ENCODE measurements at places on chromosomes 13 and 19.
A peak's percentile ranks its signal among the peaks of the same experiment; 100 is the strongest.

- DNase-seq, result peak; percentile 47
These were observed 204.2 kb downstream of the DCLK1 start for GRCh38 chr13:35926859-35927530.

DNA sequence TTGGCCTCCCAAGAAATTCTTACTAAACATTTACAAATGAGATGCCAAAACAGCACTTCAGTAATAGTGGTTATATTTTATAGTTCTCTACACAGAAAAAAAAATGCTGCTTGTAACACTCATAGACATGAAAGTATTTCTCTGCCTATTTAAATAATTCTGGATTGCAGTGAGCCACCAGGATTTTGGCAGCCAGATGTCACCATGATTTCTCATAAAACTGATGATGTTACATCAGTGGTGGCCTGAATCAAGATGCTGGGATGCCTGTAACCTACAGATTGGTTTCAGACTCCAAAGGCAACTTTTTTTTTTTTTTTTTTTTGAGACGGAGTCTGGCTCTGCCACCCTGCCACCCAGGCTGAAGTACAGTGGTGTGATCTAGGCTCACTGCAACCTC, 2.7 kb upstream of the CAPS start:
- DNase-seq, result no peak

GRCh38 chr19:919199-920050, 2.3 kb downstream of the KISS1R start:
- DNase-seq, result no peak

DNA sequence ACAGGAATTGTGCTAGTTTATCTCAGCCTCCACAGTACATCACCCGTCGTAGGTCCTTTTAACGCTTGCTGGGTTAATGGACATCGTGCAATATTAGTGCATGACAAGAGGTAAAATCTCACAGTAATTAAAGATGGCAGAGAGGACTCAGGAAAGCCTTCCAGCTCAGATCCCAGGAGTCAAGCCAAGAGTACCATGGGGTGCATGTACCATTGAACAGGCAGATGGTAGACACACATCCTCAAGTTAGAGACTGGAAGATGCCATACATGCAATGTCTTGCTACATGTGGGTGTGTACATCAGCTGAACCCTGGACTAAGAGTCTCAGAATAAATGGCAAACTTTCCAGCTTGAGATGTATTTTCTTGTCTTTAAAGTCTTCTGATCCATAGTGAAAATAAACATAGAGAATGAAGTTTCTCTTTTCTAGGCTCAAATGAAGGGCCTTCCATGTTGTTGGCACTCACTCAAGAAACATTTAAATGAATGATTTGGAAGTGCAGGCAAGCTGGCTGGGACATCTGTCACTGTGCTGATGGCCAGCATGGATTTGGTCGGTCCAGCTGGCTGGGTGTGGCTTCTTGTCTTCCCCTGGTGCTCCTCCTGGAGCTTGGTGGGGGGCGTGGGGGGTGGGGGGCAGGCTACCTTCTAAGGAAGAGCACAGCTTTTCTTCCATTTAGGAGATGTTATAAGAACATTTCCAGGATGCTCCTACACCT, 290.9 kb upstream of the MAB21L1 start:
- DNase-seq, result no peak

GRCh38 chr13:51105046-51105445, 6.0 kb downstream of the C13orf42 start:
- DNase-seq, result no peak

GRCh38 chr19:756821-757688, 6.1 kb downstream of the MISP start:
- no peak for DNase-seq

- DNase-seq, result peak; percentile 25
These were observed 11.4 kb upstream of the USP12 start for GRCh38 chr13:27182844-27183497.

DNA sequence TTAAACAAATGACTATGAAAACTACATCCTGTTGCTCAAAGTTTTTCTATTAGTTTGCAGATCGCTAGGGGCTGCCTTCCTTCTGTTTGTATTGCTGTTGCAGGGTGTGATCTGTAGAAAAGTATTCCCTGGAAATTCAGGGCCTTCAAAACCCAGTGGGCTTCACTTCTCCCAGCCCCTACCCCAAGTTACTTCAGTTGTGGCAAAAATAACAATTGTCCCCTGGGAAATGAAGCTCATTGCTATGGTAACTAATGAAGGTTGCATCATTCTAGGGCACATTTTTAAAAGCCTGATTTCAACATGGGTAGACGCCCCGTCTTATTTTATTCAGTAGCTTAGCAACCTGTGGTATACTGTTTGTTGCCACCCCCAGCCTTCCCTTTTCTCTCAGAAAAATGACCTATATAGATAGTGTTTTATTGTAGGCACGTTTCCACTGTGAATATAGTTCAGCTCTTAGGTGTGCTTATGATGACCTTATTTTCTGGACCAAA, 60.9 kb downstream of the WDFY2 start:
- DNase-seq, result no peak

DNA sequence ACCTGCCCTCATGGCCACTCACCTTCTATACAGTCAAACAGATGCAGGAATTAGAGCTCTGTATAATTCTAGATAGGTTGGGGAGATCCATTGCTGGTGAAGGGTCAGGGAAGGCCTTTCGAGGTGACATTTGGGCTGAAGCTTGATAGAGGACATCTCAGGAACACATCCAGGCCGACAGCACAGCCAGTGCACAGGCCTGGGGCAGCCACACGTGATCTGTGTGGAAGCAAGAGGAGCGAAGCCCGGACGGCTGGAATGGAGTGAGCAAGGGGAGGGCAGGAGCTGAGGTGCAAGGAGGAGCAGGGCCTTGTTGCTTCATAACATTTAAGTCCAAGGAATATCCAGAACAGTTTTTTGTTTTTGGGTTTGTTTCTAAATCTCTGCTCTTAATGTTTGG, 4.5 kb upstream of the OVOL3 start:
- no peak for DNase-seq

DNA sequence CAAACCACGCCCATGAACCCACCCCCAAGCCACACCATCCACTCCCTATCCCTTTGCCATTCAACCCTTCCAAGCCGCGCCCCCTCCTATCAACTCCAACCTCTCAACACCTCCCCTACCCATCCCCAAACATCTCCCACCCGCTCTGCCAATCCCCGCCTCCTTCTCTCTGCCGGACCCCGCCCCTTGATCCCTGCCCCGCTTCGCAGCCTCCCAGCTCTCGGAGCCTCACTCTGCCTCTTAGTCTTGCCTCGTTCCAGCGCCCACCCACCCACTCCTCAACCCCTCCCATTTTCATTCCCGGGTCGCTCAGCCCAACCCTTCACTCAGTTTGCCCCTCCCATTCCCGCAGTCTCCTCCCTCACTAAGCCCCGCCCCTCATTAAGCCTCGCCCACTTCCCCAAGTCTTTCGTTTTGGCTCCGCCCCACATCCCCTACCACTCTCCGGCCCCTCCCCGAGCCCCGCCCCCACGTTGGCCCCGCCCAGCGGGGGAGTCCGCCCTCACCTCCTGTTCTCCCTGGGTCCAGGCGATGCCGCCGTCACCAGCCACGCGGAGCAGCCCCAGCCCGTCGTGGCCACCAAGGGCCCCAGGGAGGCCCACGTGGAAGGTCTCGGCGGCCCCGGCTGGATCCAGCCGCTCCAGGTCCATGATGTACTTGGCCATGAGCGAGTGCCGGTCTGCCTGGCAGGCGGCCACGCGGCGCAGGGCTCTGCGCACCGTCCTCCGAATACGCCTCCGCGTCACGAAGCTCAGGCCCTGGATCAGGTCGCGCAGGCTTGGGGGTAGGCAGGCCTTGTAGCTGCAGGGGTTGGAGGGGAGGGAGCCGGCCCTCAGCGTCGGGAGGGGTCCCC, 5.7 kb downstream of the JAK3 start:
- DNase-seq, result peak; percentile 35

- DNase-seq, result peak; percentile 95
These were observed 40.6 kb upstream of the EEF1AKMT1 start for GRCh38 chr13:20814224-20814910.

- DNase-seq, result no peak
These were observed 5.9 kb upstream of the MATK start for GRCh38 chr19:3792114-3792513.

DNA sequence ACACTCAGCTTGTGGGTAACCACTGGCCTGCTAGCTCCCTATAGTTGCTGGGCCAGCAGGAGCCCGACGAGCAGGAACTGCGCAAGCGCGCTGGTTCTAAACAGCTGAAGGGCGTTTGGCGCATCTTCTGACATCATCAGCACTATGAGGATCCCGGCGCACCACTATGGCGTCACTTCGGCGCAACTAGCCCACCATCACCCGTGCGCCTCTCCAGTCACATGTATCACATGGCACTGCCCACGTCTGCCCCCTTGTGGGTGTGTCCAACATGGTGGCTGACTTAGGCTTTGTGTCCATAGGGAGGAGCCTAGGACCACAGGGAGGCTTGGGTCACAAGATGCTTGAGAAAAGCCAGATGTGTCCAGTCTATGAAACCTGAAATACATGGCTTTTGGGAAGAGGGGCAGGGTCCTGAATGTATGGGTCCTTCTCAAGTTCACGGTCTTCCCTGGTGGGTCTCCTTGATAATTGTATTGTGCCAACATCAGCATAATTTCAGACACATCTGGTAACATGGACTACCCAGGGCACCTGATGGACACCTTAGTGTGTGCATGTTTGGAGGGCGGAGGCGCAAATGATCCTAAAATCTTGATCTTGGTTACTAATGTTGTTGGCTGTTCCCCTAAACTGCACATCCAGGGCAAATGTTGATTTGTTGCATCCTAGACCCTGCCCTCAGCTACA, 18.0 kb downstream of the KLK4 start:
- DNase-seq, result no peak

GRCh38 chr13:44148159-44148914, 225.3 kb upstream of the SERP2 start:
- no peak for DNase-seq

GRCh38 chr13:108769213-108770070, 140.0 kb downstream of the MYO16 start:
- DNase-seq, result no peak

- DNase-seq, result no peak
These were observed 22.8 kb upstream of the LRP3 start for GRCh38 chr19:33171222-33171795.

DNA sequence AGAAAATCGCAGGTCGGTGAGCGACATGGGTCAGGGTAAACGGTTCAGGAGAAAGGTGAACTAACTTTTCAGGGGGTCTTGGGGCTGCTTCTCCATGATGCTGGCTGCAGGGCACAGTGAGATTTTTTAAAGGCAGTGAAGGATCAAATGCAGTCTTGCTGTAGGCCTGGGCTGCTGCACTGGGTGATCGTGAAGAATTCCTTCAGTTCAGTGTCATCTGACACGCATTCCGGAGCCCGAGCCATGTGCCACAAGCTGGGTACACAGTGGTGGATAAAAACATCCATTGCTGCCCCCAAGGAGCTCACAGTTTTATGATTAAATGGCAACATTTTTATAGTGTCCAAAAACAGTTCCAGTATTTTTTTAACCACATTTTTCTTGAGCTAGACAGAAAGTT, 56.3 kb upstream of the GPR12 start:
- DNase-seq, result no peak

DNA sequence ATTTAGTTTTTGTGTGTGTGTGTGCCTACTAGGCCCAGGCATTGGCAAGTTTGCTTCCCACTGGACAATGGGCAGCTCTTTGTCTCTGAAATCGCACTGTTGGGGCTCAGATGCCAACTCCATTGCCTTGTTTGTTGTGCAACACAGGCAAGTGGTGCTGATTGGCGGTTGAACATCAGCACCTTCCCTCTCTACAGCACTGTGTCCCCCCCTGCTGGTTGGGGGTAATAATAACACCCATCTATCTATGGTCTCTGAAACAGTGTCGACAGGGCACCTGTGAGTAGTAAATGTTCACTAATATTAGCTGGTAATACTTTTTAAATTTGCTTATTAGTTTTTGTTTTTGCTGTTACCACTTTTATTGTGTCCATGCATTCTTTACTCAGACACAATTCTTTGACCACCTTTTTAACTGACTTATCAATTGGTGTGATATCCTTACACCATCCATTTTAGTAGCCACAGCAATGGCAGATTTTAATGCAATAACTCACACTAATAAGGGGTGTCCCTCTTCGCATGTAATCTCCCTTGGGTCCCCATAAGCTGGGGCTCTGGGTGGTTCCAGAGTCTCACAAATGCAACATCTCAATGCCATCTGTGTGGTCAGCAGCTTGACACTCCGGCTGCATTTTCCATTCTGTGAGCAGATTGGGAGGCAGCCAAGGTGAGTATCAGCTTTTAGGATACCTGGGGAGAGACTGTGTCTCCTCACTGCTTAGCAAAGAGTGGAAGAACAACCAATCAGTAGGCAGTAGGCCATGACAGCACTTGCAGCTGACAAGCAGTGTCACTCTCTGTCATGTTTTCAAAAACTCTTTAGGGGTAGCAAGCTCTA, 47.7 kb upstream of the UQCRFS1 start:
- DNase-seq, result peak; percentile 22

GRCh38 chr19:6828698-6829633, 56.5 kb downstream of the VAV1 start:
- DNase-seq, result no peak

- no peak for DNase-seq
These were observed 33.3 kb upstream of the LRRC4B start for GRCh38 chr19:50601407-50602088.

DNA sequence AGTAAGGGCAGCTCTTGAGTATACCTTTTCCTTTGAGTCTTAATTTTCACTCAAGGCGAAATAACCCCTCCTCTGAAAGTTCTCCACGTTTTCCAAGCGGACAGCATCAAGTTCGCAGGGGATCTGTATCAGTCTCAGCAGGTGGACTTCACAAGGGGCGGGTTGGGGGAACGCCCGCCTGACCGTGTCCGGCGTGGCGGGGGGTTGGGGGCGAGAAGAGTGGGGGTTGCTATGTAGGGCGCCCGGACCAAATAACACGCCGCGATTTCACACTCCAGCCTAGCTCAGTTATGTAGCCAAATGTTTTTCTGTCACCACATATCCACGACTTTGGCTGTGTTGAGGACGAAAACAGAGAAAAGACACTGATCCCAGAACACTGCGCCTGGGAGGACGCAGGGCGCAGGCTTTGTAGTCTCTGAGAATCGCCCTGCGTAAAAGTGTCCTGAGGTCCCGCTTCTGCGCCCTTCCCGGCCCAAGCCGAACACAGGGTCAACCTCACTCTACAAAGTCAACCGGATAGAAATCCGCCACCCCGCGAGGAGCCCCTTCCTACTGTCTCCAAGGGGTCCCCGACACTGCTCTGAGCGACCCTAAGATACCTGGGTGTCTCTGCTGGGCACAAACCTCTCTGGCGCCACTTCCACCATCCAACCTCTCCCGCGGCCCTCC, 524 bp downstream of the RUBCNL start:
- no peak for DNase-seq

- DNase-seq, result no peak
These were observed 14.4 kb downstream of the GRTP1 start for GRCh38 chr13:113349491-113349890.

Data from gastrocnemius medialis (tissue), 4 donors.